ENCODE measurements at places on chromosomes 6 and 20. TPM values are rescaled to one million over a fixed set of nuclear protein-coding genes. Genes with fewer than 3 reads are reported as not detected.
A peak's percentile ranks its signal among the peaks of the same experiment; 100 is the strongest.

- DNase-seq, result no peak
These were observed 32.8 kb upstream of the SPAG4 start for GRCh38 chr20:35582741-35583404.

GRCh38 chr20:50814438-50815161 is 19.7 kb downstream of the BCAS4 start:
- DNase-seq, result no peak

- no peak for DNase-seq
These were observed 11.8 kb downstream of the DCBLD1 start for GRCh38 chr6:117494283-117494682.

SPDEF gene
- 0.18 TPM for polyA plus RNA-seq

DNA sequence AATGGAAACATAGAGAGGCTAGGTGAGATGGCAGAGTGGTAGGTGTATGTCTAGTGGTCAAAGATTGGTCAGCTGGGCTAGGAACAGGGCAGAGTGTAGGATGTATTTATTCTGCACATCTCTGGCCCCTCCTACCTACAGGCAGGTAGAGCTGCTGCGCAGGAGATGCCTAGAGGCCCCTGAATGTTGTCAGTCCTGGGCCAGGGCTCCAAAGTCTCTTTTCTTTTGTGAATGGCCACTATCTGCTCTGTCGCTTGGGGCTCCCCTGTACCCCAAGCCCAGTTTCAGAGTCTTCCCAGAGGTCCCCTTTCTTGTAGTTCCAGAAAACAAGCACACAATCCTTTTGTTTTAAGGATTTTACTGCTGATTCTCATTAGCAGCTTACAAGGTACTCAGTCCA is 5.0 kb downstream of the TSPO2 start:
- DNase-seq, result no peak

- DNase-seq, result no peak
These were observed 134.4 kb downstream of the LRRC1 start for GRCh38 chr6:53929041-53929820.

DNA sequence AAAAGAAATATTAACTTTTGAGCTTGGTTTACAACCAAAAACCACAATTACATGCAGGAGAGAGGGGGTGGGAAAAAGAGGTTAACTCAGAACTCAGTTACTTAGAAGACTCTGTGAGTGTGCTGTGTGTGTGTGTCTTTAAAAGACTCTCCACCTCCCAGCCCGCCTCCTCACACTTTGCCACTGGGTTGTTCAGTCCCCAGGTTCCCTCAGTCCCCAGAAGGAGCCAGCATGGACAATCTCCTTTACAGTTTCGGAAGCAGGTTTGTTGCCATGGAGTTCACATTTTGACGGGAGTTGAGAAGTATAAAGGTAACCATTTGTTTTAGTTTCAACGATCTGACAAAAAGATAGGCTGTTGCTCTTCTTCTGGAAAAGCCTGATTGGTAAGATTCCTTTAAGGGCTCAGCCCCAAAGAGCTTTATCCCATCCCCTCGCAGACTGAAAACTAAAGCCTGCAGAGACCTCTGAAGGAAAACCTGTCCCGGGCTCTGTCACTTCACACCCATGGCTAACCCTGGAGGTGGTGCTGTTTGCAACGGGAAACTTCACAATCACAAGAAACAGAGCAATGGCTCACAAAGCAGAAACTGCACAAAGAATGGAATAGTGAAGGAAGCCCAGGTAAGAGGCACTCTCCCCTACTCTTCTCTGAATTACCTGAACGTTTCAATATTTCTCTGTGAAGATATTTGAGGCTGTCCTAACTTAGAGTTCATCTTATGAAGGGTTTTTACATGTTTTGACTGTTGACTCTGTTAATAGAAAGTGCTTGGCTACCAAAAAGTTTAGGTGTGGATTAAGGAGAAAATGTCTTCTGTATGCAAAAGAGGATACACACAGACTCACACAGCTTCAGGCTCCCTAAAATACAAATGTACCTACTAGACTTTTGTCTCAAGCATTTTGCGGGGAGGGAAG is at the start of gene SPTLC3:
TSS of gene SPTLC3 (plus strand) at position 212 of the 921 bp plus-strand sequence. CDS start at position 508, 296 bp downstream.
- peak; percentile 37 for DNase-seq

KHDRBS2 gene
- 2.1 TPM for polyA plus RNA-seq

- DNase-seq, result no peak
These were observed 548 bp upstream of the BCAS4 start for GRCh38 chr20:50794181-50794845.

DNA sequence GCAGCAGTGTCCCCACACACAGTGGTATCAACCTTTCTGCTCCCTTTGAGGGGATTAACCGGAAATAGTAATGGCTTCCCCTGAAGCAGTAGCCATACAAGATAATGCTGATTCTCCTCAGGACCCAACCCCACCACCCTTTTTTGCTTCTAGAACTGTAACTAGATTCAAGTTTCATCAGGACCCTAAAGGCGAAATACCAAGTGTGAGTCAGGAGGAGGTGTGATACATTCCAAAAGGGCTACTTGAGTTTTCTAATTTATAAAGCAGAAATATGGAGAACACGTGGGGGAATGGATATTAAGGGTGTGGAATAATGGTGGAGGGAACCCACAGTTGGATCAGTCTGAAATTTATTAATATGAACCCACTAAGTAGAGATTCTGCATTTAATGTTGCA is 51.5 kb upstream of the CAP2 start:
- no peak for DNase-seq

DNA sequence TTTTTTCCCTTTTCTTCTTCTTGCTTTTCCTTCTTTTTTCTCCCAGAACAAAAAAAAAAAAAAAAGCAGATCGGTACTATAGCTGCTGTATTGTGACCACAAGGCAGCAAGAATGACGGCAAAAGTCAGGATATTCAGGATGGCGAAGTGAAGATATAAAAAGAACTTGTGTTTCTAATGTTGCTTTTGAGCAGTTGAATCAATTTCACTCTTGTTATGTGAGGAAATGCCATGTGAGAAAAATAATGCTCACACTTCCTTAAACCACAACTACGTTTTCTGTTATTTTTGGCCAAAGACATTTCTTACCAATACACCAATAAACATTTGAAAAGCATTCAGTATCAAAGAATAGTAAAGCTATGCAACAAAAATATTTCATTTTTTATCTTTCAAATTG is 510.5 kb downstream of the HACE1 start:
- no peak for DNase-seq

DNA sequence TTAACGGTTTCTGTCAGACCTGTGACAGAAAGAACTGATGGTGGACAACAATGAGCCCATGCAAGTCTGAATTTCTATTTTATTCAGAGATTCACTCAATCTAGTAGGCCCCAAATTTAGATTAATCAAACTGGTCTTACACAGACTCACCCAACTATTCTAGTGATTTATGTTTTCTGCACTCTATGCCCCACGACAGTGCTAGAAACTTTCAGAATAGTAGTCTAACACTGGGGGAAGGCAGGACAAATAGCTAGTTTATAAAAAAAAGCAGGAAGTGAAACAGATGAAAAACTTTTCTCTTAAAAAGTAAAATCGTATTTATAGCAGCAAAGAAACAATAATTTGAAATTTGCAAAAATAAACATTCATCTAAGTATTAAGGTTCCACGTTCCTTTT is 5.0 kb downstream of the TCP11 start:
- no peak for DNase-seq

CPXM1 gene
- polyA plus RNA-seq, result 238 TPM

GRCh38 chr6:3444276-3445088 is 12.4 kb downstream of the SLC22A23 start:
- no peak for DNase-seq
